ENCODE measurements at places on chromosomes 13 and 19. TPM values are rescaled to one million over a fixed set of nuclear protein-coding genes. Genes with fewer than 3 reads are reported as not detected.

DNA sequence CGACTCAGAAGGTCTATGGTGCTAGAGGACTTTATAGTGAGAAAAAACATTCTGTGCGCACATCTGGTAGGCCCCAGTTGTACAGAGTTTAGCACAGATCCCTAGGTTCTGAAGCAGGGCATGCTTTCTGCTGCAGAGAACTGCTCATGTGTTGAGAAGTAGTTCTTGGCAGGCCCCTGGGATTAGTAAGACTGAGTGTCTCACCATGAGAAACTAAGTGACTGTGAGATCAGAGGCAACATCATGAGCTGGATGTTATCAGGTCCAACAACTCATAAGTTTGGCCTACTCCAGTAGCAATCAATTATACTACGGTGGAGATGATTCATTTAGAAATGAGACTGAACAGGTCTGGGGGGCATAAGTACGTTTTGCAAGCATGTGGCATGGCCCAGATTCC is 507.4 kb upstream of the KLF12 start:
- DNase-seq: no peak

DNA sequence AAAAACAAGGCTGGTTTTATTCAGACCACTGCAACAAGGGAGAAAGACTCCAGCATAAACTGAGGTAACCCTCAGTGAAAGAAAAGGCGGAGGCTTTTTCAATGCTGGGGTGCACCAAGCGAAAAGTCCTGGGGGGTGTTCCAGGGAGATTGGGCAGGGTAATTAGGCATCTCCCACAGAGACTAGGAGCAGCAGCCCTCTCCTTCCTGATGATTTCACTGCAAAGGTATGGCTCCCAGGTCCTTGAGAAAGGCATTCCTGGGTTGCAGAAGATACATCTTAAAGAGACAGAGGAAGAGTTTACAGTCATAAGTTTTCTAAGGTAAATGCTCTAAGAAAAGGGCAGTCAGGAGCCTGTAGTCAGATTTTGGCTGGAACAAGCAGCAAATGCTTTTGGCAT is 412.0 kb downstream of the FOXO1 start:
- DNase-seq: no peak

GRCh38 chr19:35869327-35870123 is 1.2 kb downstream of the APLP1 start:
- peak; percentile 97 for DNase-seq

- no peak for DNase-seq
Observed at GRCh38 chr13:20035130-20035529, 76.6 kb downstream of the ZMYM2 start.

- no peak for DNase-seq
Observed at GRCh38 chr13:26423629-26424028, 133.9 kb upstream of the WASF3 start.

Gene NCR1
- 4.3 TPM for total RNA-seq

Gene BRME1
- total RNA-seq: 7.2 TPM

GRCh38 chr13:51769455-51770127 is 34.4 kb downstream of the DHRS12 start:
- no peak for DNase-seq

Gene ZNF99
- 0.05 TPM for total RNA-seq

DNA sequence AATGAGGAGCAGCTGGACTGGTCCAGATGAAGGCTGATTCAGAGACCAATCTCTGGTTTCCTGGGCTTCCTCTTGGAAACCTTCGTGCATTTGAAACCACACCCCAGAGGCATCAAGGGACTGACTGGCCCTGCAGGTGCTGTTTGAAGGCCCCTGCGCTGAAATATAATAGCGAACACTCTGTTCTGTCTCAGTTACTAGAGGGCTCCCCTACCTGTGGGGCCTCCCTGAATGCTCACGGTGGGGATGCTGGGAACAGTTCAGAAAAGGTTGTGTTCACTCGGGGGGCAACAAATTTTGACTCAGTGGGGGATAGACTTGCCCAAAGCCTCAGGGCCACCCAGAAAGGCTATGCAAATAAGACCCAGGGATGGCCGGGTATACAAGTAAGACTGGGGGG is 6.4 kb downstream of the CCDC8 start:
- DNase-seq: no peak

DNA sequence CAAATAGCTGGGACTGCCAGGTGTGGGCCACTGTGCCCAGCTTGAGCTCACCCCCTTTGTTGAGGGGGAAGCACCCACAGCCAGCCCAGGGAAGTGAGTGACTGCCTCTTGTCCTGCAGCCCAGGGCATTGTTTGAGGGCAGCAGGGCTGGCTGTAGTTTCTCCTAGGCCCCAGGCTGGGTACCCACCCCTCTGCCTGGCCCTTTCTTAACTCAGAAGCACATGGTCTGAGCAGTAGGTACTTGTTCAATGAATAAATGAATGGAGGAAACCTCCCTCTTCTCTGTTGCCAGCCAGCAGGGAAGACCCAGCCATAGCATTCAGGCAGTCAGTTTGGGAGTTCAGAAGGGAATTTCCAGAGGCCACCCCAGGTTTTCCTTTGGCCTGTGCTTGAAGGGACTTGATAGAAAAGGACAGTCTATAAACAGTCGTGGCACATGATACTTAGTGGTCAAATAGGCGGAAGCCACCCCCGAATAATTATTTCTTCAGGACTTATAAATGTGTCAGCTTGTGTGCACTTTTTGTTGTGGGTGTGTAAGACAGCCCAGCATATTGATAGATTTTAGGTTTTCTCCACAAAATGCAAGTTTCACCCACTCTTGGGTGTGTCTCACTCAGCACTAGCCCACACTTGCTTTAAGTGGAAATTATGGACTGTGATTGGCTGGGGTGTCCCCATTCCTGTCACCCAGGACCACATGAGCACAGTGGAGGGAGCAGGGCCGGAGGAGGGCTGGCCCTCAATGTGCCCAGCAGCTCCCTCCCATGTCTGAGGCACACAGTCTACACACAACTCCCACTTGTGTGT is 33.1 kb downstream of the GATAD2A start:
- no peak for DNase-seq

- DNase-seq: no peak
Observed at GRCh38 chr13:39111145-39111544, 72.9 kb downstream of the NHLRC3 start.

DNA sequence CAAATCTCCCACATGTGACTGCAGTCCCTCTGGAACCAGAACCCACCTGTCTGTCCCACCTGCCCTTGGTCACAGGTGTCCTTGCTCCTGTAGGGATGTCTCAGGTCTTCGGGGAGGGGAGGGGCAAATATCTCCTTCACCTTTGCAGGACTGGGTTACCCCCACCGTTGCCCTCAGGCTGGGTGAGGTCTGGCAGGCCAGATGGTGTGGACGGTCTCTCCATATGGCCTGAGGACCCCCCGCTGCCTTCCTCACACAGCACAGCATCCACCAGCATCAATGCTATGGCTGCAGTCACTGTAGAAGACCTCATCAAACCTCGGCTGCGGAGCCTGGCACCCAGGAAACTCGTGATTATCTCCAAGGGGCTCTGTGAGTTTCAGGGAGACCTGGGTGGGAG is 10.0 kb downstream of the SLC5A5 start:
- DNase-seq: no peak

Gene MEGF8
- 51.7 TPM for total RNA-seq

DNA sequence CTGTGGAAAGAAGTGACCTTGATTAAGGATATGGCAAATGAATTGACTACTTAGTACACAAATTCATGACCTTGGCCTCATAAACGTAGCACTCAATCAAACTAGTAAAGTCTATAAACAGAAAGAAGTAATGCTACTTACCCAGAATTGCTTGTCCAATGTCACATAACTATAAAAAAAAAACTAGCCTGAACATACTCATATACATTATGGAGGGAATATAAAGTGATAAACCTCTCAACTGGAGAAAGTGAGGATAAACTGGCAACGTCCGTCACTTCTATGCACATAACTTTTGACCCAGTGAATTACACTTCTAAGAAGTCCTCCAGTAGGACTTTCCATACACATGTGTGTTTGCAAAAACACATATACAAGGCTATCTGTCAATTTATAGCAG is 7.7 kb upstream of the SERP2 start:
- no peak for DNase-seq

All from WTC11 (cell line).